ENCODE measurements at places on chromosomes 3 and 15.

GRCh38 chr3:140189976-140190375 is 255.0 kb downstream of the CLSTN2 start:
- DNase-seq: no peak

DNA sequence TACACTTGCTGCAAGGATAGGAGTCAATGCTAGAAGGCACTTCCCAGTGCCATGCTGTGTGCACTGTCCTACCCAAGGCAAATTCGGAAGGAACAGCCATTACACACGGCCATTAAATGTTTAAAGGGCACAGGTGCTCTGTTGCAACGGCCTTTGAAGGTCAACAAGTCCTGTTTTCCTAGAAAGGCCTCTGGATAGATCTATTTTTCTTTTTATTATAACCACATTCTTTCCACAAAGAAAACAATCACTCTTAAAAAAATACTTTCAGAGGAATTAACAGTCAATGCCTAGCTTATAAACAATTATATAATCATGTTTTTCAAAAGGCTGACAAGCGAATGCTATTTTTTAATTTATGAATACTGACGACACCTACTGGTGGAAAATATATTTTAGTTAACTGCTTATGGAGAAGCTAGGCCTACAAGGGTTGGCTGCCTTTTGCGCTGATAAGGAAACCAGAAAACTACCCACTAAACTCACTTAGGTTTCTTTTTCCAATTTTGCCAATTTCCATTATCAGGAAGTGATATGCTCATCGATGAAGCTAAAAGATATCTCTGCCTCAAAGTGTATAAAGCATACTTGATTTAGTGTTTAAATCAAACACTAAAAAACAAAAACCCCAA is 2.4 kb downstream of the ARHGEF3 start:
- no peak for DNase-seq

DNA sequence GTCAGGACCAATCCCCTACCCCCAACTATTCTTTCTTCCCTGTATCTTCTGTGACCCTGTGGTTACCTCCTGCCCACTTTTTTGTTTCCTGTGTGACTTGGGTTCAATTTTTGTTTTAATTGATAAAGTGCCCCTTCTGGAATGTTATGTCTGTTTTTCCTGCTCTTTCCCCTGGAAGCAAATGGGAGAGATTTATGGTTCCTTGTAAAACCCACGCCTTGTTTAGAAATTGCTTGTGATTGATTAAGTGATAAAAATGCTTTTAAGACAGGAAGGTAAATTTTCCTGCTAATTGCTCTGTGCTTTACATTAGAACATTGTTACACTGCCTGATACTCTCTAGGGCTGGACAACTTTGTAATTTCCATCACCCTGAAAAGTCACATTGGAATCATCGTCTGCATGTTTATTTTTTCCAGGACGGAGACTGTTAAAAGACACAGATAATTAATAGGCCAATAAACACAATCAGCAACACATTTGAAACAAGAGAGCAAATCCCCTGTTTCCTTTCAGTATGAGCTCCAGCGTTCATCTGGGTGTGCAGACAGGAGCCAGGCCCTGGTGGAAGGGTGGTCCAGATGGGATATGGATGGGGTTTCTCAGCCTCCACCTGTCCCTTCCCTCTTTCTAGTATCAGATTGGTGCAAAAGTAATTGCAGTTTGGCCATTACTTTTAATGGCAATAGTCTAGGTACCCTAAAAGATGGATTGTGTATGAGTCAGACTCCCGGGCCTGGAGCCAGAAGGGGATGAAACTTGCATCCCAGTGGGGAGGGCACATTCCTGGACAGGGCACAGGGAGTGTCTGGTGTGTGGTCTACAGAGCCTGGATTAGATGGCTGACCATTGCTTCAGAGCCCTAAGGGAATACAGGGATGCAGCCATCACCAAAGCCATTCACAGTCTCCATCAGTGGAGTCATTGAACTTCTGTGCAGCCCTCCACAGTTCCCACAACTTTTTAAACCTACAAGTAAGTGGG is 58.1 kb upstream of the AGBL1 start:
- no peak for DNase-seq

GRCh38 chr3:40379674-40380306 is 7.2 kb upstream of the ENTPD3 start:
- DNase-seq: no peak

- no peak for DNase-seq
Measured at GRCh38 chr15:39589815-39590644, 9.2 kb downstream of the THBS1 start.

DNA sequence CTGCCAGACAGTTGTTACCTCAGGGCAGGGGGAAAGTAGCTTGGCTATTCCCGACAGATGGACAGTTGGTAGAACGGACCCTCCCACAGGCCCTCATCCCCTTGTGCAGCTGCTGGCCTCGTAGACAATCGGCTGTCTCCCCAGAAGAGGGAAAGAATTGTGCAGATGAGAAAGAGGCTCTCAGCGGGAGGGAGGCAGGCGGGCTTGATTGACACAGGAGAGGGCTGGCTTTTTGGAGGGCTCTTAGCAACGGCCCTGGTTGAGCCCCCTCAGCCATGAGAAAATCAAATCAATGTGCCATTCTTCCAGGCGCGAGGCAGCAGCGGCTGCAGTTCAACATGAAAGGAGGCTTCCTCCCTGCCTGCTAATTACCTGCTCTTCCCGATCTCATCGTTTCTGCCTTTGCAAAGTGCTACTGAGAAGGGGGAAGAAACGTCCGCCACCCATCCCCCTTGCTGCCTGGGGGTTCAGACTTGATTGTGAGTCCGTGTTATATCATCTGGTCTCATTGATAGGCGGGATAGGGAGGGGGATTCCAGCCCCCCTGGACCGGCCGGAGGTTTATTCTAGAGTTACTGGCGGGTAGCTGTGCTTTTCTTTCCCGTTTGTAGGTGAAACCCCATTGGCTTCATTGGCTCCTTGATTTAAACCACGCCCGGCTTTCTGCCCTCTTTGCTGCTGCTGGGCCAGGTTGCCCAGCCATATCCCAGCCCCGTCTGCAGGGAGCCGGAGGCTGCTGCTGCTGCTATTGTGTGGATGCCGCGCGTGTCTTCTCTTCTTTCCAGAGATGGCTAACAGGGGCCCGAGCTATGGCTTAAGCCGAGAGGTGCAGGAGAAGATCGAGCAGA is at the start of gene TAGLN3:
Gene TAGLN3, plus strand, starts transcription at position 287 of the 848 bp plus-strand sequence. Its CDS starts 501 bp downstream, at position 788.
- DNase-seq: peak; percentile 72

DNA sequence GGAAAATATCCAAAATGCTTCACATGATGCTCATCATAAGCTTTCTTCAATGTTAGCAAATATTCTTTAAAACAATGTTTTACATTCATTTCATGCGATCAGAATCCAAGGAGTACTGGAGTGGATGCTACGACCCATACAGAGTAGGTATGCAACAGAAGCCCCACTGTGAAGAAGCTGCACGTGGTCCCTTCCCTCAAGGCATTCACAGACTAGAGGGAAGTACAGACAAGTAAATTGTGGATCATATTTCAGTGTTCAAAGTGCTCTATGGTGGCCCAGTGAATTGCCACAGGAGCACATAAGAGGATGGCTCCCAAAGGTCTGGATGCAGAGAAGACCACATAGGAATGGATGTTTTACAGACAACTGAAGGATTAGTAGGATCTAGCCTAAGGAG is 789.9 kb downstream of the IGSF11 start:
- no peak for DNase-seq

GRCh38 chr3:47370887-47371697 is 9.7 kb upstream of the PTPN23 start:
- peak; percentile 13 for DNase-seq

Data from neural crest cell (in vitro differentiated cells).